Neural crest cell (in vitro differentiated cells): ENCODE measurements at places on chromosomes 4 and X. TPM values are rescaled to one million over a fixed set of nuclear protein-coding genes. Genes with fewer than 3 reads are reported as not detected.

DNA sequence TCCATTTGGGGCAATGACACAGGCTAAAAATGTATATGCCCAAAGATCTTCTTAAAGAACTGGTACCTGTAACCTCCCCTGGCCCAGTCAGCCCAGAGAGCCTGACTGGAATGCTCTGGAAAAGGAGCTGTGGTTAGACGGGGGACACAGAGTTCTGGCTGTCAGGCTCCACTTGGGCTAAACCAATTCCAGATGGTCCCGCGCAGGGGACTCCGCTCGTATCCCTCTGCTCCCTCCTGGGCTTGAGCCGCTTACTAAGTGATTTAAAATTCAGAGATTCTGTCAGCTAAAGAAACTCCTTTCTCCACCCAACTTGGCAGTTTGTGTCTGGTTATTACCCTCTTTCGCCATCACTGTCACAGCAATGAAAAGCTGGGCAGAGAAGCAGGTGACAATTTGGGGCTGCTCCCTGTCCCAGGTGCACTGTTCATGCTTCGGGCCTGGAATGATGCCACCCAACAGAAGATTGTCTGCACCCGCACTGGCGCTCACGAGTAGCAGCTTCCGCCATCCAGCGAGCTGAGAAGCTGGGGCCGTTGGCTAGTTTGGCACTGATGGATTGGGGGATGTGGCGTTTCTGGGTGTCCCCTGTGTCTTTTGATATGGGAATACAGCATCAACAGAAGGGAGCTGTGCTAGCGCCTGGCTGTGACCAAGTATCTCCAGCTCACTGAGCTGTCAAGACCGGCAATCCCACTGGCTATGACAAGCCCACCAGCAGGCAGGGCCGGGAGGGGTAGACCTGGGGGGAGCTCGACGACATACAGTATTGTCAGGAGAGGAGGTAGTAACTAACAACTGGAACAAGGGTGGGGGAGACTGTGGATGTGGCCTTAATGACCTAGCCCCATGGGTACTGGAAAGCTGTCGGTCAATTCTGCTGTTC, 6.7 kb upstream of the IRAK1 start:
- DNase-seq, result no peak

DNA sequence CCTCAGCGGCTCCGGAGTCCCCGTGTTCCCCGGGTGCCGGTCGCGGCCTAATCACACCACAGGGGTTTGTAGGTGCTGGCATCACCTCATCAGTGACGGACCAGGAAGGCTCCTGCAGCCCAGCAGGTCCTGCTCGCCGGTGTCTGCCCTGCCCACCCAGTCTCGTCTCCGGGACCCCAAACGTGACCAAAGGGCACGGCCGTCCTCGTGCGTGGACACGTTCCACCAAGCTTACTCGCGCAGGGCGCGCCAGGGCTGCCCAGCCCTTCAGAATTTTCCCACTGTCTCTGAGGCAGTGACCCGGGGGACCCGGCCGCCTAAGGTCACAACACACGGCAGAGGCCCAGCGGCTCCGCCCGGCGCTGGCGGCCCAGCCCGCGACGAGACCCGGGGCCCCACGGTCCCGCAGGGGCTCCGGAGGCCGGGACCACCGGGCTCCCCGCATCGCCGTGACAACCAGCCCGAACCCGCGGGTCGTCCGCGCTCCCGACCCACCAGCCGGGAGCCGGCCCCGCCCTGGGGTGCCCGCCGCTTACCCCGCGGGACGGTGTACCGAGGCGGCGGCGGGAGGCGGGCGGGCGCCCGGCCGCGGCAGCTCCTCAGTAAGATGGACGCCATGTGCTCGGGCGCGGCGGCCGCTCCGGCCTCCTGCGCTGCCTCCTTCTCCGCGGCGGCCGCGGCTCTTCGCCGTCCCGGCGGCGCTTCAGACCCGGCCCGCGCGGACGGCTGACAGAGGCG, 454 bp downstream of the LETM1 start:
- no peak for DNase-seq

GRCh38 chrX:43741843-43742573, 85.9 kb downstream of the MAOA start:
- no peak for DNase-seq

- peak; percentile 30 for DNase-seq
Measured at GRCh38 chr4:108141213-108141950, 27.4 kb downstream of the LEF1 start.

Gene MID1IP1
- total RNA-seq, result 52.9 and 54.8 TPM in 2 replicates

Gene RHOXF2
- total RNA-seq, result not detected in 2 replicates

GRCh38 chrX:13750204-13750603, 15.7 kb downstream of the OFD1 start:
- no peak for DNase-seq

Gene GPR34
- total RNA-seq, result not detected in 2 replicates

GRCh38 chrX:23317799-23318724, 16.6 kb upstream of the PTCHD1 start:
- DNase-seq, result peak; percentile 56

DNA sequence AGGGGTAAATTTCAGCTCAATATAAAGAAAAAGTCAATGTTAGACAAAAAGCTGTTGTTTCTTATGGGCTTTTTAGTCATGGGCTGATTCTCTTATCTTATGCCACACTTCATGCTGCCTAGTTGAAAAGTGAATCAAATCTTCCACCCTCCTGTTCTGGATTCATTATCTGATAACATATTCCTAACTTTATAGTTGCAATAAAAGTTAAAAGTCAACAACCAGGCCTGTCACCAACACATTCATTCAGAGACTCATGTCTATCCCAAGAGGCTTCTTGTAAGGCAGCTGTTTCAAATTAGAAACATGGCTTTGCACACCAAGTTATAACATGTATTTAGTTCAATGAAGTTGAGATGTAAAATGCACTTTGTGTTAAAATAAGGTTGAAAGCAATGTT, 243.8 kb downstream of the ADAMTS3 start:
- no peak for DNase-seq

GRCh38 chr4:7719354-7720174, 220.1 kb downstream of the AFAP1 start:
- DNase-seq, result peak; percentile 99
